ENCODE measurements at places on chromosomes 2 and 18.

GRCh38 chr2:237858294-237859081 is 935 bp upstream of the RAMP1 start:
- peak; percentile 62 for DNase-seq

- DNase-seq: no peak
Measured at GRCh38 chr18:7096838-7097237, 20.8 kb downstream of the LAMA1 start.

DNA sequence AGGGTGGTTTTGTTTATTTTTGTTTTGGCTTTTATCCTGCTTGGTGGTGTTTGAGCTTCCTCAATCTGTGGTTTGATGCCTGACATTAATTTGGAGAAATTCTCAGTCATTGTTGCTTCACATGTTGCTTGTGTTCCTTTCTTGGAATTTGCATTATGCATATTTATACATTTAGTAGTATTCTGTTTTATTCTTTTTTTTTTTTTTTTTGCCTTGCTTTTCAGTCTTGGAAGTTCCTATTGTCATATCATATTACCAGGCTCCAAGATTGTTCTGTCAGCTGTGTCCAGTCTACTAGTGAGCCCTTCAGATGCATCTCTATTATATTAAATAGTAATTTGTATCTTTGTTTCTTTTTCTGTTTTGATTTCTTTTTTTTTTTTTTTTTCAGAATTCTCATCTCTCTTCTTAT is 77.0 kb downstream of the EPC2 start:
- DNase-seq: no peak

DNA sequence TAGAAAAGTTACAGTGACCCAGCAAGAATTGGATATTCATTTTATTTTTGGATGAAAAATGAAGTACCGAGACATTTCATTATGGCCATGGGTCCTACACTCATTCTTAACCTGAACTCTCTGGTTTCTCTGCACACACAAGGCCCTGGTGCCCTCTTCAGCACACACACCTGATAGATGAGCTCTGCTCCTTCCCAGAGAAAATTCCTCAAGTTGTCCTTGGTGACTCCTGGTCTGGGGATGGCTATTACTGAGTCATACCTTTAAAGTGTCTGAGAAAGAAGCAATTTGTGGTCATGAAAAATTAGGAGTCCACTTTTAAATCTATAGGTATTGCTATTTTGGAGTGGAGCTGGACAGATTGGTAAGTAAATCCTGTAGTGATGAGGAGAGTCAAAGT is 311.5 kb downstream of the CDH2 start:
- DNase-seq: no peak

DNA sequence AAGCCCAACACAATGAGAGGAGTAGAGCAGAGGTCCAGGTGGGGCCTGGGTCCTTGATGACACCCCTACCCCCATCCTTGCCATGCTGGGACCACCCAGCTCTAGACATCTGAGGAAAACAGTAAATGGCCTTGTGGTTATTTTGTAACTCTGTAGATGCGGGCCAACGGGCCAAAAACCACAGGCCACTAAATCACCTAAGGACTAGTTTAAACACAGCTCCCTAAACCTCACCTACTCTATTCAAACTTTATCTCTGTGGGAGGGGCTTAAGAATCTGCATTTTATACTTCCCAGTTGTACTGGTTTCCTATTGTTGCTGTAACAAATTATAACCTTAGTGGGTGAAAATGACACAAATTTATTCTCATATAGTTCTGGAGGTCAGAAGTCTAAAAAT is 19.0 kb upstream of the SERTAD2 start:
- DNase-seq: no peak

DNA sequence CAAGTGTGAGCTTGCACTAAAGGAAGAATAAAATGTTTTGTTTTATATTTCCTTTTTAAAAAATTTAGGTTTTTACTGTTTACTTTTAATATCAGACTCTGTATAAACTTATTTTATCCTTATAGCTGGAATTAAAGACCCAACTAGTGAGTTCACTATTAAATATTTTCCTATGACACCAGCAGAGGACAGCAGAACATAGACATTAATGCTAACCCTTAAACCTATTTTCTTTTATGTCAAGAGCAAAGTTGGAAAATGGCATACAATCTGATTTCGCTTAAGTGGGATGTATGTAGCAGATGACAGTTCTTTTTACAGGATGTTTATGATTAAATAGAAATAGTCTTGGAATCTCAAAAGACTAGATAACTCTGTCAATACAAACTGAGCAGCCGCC is 188.2 kb upstream of the XIRP2 start:
- no peak for DNase-seq

DNA sequence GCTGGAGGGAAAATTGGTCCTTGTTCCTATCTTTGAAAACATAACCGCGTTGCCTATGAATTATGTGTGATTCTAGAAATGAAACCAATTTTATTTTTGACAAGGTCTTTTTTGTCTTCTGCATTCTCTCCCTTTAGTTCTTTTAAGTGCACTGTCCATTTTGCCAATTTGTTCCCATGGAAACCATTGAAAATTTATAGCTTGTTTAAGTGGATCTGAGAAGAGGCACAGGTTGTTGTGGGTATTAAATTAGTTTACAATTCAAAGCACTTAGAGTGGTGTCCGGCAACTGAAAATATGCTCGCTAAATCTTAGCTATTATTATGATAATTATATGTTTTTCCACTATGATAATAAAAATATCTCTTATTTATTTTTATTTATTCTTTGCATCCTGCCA is 107.5 kb upstream of the FSHR start:
- DNase-seq: no peak

DNA sequence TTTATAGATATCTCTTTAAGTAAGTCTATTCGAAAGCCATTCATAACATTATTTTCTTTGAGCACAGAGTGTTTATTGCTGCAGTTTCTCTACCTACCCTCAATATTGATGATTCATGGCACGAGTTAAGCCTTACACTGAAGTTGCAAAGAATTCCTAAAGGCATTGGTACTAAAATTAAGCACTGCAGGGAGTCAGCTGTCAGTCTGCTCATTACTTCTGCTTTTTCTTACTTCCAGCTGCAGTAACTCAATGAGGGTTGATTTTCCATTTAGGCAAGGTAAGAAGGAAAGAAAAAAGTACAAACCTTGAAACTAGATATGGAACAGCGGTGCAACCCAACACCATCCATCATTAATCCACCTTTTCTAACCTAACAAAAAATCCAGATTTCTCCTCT is 65.2 kb downstream of the RNF152 start:
- no peak for DNase-seq

GRCh38 chr2:105910497-105911238 is 166.0 kb downstream of the NCK2 start:
- DNase-seq: no peak

DNA sequence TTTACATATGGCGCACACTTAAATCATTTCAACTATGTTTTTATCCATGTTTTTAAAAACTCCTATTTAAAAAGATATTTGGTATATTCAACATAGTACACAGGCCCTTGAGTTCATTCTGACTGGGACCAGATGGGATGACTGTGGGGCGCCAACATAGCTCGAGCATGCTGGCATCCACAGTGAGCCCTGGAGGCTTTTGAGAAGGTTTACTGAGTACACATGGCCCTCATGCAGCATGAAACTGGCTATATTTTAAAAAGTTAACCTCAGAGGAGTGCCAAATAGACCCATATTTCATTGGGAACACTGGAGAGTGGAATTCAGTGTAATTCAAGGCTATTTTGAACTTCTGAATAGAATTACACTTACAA is 83.6 kb downstream of the CCDC85A start:
- DNase-seq: no peak

GRCh38 chr2:196944570-196944969 is 18.1 kb upstream of the PGAP1 start:
- DNase-seq: peak; percentile 6

GRCh38 chr18:11553098-11553940 is 56.1 kb upstream of the SLC35G4 start:
- DNase-seq: peak; percentile 36

GRCh38 chr18:50982802-50983179 is 15.0 kb downstream of the ELAC1 start:
- no peak for DNase-seq

DNA sequence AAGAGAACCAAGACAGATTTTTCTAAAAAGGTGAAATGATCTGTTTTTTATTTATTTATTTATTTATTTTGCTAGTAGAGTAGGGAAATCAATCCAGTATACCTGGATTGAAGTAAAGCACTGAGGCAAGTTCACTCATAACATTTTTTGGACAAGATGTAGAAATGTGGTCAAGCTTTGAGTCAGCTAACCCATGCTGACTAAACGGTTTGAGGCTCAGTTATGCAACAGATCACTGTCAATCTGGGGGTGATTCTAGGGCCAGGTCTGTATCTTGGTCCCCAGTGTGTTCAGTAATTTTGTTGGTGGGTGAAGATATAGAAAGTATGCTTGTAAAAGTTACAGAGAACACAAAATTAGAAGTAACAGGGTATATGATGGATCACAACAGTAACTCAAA is 60.2 kb downstream of the RMDN2 start:
- no peak for DNase-seq

- no peak for DNase-seq
Measured at GRCh38 chr2:152428800-152429582, 94.0 kb downstream of the FMNL2 start.

DNA sequence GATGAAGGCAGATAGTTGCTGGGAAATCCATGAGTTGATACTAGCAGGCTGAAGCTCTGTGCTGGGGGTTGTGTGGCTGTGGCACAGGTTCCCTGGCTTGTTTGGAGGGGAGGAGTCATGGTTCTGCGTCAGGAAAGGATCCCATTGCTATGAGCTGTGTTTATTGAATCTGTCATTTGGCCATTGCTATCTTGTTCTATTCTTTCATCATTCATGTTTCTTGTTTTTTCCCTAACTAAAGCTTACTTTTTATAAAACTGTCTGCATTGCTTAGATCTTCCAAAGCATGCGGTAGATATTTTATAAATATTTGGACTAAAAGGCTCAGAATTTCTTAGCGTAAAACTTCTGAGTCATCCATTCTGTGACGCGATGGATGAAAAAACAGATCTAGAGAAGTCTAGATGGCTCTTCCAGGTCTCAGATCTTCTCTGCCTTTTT is 335.3 kb downstream of the PTPRM start:
- no peak for DNase-seq

DNA sequence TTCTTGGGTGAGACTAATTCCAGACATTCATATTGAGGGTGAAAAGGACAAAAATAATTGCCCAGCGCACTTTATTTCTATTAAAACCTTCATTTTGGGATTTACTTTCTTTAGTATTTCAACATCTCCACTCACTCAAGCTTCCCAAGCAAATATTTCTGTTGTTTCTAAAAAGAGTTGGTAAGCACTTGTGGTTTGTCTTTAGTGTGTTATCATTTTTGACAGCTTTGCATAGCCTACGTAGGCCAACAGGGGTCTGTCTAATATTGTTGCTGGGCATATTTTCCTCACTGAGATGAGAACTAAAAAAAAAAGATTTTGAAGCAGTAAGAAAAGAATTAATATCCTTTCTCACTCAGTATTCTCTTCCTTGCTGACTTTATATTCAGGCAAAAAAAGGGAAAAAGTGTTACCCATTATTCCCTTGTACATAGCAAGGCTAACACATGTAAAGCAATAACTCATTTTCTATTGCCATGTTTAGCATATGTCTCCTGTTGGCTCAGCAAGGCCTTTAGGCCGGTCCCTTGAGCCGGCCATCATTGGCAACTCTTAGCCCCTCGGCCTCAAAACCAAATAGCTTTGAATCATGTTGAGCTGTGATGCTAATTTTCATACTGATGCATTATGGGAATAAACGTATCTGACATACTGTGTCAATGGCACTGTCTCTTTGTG is 494.2 kb downstream of the ARHGAP15 start:
- no peak for DNase-seq

DNA sequence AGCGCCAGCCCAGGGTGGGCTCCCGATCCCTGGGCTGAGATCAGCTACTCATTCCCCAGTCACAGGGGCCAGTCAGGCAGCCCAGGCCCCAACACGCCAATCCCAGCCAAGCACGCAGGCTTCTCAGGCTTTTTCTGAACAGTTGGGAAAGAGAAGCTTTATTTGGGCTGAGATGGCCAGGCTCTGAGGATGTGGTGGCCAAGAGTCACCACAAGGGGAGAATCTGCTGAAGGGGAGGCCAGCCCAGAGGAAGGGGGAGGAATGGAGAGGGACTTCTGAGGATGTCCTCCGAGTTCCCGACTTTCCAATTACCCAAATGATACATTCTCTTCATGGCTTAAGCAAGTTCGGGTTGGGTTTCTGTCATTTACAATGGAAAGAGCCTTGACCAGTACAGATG is 2.8 kb upstream of the DIPK1C start:
- peak; percentile 23 for DNase-seq

GRCh38 chr2:161952783-161953191 is 121.2 kb downstream of the DPP4 start:
- no peak for DNase-seq

DNA sequence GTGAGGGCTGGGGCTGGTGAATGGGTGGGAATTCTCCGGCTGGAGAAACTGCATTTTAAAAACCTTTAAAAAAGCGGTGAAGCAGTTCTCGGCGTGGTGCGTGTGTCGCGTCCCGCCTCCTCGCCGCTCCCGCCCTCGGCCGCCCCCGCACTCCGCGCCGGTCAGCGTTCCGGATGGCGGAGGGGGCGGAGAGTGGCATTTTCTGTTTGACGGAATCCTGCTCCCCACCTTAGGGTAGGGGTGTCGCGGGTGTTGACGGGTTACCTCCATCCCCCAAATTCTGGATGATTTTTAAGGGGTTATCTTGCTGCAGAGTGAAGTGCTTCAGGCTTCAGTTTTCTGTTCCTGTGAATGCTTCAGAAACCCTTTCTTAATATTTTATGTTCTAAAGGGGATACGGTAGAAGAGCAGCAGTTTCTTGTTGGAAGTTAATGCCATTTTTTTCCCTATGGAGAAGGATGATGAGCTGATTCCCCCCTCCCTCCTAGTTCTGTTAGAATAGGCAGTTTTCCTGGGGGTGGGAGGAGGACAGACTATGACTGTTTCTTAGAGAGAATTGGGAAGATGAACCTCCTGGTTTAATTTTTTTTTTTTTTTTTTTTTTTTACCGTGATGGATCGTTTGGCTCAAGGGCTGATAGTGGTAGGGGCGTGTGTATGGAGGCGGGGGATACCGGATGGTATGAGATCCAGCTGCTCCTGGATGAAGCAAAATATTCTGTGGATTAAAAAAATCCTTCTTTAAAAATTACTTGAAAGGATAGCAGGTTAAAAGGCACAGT is 756 bp downstream of the ABI2 start:
- DNase-seq: no peak
